Stimulated activated naive B cell treated with anti-CD40 and anti-IgM and Interleukin-4, amounts not matched to agents 10 μg/mL and 1 μg/mL and 100 μg/mL, for 72 hours (primary cell): ENCODE measurements at places on chromosomes 1 and 21.

DNA sequence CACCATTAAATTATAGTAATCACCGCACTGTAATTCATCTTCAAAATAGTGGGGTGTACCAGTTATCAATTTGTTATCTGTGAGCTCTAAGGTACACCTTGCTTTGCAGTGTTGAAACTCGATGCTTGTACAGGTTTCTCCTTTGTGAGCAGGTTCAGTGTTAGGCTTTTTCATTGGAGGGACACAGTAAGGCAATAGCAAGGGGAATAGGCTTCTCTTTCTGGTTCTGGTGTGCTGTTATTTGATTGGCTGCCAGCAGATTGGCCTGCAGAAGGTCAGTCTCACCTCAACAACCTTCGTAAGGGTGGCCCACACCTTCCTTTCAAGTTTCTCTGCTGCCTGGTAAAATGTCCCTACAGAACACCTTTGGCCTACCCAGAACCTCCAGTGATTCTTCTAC, 76.2 kb upstream of the B3GALT2 start:
- no peak for DNase-seq

GRCh38 chr21:36816561-36817130, 117.7 kb downstream of the SIM2 start:
- no peak for DNase-seq

DNA sequence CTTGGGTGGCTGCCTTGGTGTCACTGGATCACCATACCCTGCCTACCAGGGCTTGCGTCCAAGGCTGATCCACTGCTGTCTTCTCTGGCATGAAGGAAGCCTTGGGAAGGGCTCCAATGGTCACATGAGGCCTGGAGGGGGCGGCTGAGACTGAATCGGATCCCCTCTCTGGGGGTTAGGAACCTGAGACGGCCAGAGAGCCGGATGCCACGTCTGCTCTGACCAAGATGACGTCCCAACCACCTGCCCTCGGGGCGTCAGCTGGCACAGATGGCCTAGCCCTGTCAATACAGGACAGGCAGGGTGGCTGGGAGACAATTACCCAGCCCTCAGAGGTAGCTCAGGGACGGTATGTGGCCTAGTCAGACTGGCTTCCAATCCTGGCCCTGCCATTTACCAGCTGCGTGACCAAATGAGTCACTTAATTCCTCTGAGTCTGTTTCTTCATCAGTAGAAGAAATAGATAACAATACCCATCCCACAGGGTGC, 5.4 kb downstream of the TRIM62 start:
- no peak for DNase-seq

- no peak for DNase-seq
Measured at GRCh38 chr1:69295265-69295664, 272.5 kb upstream of the LRRC7 start.

DNA sequence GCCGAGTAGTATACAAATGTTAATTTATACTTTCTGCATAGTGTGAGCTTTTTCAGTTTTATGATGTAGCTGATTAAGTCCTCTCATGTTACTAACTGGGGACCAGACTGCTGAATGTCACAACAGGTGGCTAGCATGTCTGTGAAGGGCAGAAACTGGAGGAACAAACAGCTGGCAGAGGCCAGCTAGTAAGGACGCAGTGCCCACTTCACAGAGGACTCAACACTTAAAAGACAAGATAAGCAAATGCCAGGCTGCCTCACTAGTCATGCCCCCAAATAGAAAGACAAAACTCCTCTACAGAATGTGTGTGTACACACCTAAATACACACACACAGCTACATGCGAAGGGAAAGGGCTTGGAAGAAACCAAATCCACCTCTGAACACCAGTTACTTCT, 73.8 kb upstream of the ZNF678 start:
- DNase-seq: no peak

- DNase-seq: no peak
Measured at GRCh38 chr1:220887520-220888416, 8.5 kb downstream of the HLX start.

DNA sequence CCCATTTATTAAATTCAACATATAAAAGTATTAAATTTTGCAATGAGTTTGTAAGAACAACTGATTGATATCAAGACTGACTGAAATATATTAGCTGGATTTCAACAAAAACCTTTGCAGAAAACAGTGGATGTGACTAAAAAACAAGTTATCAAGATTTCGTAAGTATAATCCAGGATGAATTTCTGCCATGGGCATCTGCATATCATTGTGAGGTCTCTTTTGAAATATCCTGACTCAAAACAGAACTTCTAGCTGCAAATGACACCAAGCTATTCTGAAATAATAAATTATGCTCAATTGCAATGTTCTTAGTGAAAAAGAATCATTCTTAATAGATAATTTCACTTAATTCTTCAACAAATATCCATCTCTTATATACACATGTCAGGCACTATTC, 52.6 kb downstream of the CD34 start:
- no peak for DNase-seq

- no peak for DNase-seq
Measured at GRCh38 chr1:202694314-202694713, 15.9 kb downstream of the SYT2 start.

DNA sequence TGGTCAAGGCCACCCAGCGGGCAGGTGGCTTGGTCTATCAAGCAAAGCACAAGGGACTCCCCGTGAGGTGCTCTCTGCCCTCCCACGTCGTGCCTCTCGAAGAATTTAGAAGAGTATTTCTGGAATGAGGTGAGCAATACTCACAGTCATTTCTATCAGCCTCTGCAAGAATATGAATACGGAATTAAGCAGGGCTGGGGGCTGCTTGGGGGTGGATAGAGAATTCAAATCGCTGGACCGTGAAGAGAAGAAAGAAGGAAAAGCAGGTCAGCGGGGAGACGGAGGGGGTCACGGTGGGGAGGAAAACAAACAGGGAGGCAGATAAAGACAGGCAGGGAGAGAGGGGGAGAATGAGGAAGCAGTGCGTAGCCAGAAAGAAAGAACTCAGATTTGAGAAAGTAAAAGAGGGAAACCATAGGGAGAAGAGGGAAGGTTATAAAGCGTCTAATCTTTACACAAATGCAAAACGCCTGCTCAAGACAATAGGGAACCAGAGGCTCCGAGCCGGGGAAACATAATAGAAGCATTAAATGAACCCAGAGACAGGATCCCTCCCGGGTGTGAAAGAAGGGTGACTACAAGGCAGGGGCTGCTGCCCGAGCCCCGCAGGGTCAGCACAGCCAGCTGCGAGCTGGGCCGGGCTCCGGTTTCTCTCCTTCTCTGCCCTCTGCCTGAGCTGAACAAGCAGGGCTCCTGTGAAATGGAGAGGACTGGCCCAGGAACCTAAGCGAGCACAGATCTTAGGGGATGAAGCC, 2.1 kb upstream of the EDN2 start:
- no peak for DNase-seq

GRCh38 chr21:42378418-42378817, 12.1 kb upstream of the TFF1 start:
- no peak for DNase-seq

DNA sequence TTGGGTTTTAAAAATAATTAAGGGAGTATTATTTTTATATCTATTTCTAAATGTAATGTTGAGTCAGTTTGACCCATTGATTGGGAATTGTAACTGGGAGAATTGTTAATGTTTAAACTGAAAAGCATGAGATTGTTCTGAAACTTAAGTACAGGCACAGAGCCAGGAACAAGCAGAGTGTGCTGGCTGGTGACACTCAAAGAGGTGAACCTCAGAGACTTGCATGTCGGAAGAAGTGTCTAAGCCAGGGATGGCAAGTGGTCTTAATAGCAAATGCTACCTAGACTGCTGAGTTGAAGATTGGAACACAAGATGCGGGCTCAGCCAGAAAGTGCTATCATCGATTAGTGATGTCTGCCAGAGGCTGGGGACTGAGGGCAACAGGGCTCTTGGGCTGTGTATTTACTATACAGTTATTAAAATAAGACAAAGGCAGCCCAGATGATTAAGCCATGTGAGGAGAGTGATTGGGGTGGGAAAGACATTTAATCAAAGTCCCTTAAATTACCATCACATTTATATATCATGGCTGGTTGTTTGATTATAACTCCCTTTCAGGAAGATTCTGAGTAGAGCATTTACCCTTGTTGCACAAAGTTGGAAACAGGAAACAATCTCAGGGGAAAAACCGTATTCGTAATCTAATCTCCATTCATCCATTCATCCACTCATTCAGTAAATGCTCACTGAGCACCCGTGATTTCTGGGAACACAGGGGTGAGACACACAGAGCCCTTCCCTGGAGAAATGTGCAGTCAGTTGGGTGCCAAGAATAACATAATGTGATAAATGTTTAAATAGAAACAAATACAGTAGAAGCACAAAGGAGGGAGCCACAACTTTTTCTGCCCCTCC, 42.8 kb downstream of the C8A start:
- no peak for DNase-seq

DNA sequence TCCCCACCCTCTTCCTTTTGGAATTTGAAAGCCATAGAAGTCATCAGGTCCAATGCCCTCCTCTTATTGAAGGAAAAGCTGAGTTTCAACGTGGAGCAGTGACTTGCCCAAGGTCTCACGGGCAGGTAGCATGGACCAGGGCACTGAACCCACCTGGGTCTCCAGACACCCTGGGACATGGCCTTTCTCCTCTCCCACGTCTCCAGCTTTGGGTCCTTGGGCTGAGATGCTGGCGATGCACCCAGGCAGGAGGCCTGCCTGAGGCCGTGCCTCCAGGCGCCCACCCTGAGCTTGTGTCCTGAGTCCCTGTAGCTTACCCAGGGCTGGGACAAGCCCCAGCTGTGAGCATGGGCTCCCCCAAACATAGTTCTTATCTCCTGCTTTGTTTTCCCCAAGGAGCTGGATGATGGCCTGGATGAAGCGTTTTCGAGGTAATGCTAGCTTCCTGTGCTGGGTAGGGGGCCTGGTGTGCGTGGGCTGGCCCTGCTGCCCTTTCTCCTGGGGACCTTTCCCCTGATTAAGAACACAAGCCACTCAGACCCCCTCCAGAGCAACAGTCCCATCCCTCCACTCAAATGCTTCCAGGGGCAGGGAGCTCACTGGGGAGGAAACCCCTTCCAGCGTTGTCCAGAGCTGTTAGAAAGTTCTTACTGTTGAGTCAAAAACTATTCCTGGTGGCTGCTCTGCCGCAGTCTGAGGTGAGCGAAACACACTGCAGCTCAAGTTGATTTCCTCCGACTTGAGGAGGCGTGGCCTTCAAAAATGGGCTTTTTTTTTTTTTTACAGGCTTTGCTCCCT, 21.6 kb downstream of the LDLRAP1 start:
- no peak for DNase-seq

DNA sequence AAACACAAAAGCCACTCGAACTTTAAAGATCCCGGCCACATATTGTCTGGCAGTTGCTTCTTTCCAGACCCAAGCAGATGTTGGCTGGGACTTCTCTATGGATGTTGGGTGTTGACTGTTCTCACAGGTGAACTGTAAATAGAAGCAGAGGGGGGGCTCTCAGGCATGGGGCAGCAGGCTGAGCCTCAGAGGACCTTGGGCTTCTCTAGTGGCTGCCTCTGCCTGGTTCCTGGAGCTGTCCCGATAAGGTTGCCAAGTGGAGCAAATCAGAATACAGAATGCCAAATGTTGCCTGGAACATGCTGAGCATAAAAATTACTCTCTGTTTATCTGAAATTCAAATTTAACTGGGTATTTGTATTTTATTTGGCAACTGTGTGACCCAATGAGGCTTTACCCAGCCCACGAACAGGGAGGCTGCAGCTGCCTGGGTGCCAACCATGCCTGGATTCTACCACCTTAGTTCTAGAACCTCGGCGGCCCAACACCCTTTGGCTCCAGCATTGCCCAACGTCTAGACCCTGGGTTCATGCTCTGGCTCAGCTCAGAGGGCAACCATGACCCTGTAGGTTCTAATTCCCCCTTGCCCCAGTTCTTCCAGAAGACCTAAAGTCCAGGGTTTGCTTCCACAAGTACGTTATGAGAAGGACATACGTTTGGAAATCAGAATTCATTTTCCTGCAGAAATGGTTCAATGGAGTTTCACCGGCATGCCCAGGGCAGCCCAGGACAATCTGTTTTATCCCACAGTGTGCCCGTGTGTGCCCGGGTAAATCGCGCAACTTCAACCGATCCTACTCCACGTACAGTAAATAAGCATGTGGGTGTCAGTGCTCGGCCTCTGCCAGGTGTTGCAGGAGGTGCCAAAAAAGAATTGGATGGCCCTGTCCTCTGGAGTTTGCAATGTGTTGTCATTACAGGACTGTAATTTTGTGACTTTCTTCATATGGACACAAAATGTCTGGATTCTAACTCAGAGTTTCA, 5.4 kb upstream of the SLC45A1 start:
- no peak for DNase-seq

DNA sequence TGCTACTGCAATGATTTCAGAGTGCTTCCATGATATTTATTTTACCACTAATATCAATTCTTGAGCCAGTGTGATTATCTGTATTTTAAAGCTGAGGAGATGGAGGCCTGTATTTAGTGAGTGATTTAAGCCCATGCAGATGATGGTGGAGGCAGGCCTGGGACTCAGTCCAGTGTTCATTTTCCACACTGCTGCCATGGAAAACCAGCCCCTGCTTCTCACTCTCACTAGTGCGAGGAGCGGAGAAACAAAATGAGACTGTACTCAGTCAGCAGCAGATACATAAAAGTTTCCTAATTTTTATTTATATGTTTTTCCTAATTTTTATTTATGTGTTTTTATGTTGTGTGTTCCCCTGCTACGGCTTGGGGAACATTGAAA, 32.8 kb downstream of the LRRC8B start:
- DNase-seq: no peak
